Suppressor macrophage treated with lipopolysaccharide for 1 hour (primary cell): ENCODE measurements at places on chromosomes 2 and 18.

GRCh38 chr18:39198376-39198775 lies 1632.8 kb upstream of the CELF4 start:
- no peak for DNase-seq

DNA sequence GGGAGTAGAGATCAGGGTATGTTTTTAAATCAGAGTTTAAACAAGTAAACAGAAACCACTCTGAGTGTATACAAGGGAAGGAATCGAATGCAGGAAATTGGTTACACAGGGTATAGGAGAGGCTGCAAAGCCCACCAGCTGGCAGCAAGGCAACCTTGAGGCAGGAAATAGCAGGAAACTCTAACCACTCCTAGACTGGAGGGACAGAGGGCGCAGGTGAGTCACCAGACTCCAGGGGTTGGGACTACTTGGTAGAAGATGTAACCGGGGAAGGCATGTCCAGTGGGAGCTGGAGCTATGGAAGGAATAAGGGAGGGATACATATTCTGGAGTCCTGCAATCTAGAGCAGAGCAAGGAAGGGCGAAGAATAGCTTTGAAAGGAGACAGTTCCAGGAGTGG lies 152.3 kb downstream of the MEIS1 start:
- no peak for DNase-seq

DNA sequence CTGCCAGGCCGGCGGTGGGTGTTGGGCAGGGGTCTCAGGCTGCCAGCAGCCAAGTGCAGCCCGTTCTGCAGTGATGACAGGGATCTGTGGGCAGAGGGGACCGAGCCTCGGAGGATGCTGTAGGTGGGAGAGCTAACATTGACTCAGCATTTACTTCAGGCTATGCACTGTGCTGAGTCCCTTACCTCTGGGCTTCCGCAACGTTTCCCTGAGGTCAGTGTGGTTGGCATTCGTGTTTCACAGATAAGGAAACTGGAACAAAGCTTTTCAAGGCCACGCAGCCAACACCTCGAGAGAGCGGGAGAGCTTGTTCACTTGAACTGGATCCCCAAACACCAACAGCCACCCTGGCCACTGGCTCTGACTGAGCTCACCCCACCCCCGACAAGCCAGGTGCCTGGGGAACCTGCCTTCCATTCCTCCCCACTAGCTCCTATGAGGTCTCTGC lies 839 bp upstream of the GPR148 start:
- peak; percentile 10 for DNase-seq

DNA sequence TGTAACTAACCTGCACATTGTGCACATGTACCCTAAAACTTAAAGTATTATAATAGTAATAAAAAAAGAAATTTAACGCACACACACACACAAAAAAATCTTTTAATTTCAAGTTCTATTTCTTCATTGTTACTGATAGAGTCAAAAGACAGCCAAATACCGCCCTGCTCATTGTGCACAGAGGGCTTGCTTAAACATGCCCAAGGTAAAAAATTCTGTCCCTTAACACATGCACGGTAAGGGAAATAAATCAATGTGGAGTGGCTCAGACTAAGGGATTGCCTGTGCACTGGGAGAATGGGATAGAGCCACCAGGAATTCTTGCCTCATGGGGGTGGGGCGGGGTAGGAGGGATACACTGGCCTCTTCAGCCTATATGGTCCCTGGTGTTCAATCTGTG lies 468.0 kb downstream of the NUP35 start:
- no peak for DNase-seq

- DNase-seq: peak; percentile 80
Observed at GRCh38 chr2:227805578-227805977, 8.1 kb upstream of the CCL20 start.

- peak; percentile 91 for DNase-seq
Observed at GRCh38 chr2:6877402-6878304, at the start of gene RSAD2. TSS of gene RSAD2 (plus strand) at chr2:6877777. CDS start at chr2:6877801, 24 bp downstream.

DNA sequence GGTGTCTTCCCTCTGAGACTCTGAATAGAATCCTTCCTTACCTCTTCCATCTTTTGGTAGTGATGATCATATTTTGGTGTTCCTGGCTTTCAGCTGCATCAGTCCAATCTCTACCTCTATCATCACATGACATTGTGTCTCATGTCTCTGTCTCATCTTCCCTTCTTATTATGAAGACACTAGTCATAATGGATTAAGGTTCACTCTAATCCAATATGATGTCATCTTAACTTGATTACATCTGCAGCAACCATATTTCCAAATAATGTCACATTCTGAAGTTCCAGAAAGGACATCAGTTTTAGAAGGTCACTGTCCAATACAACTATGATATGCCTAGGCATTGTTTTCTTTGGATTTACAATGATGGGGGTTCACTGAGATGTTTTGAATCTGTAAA lies 31.5 kb downstream of the CMPK2 start:
- DNase-seq: peak; percentile 68

DNA sequence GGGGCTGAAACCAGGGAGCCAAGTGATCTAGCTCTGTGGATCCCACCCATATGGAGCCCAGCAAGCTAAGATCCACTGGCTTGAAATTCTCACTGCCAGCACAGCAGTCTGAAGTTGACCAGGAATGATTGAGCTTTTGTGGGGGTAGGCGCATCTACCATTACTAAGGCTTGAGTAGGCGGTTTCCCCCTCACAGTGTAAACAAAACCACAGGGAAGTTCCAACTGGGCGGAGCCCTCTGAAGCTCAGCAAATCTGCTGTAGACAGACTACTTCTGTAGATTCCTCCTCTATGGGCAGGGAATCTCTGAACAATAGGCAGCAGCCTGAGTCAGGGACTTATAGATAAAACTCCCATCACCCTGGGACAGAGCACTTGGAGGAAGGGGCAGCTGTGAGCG lies 96.7 kb downstream of the CCDC148 start:
- peak; percentile 69 for DNase-seq

- no peak for DNase-seq
Observed at GRCh38 chr2:199668645-199669044, 182.3 kb downstream of the FTCDNL1 start.

GRCh38 chr2:119106301-119106897 lies 52.2 kb downstream of the C1QL2 start:
- peak; percentile 64 for DNase-seq

- no peak for DNase-seq
Observed at GRCh38 chr2:112290088-112290487, 14.7 kb downstream of the ZC3H6 start.

GRCh38 chr2:134301099-134301927 lies 47.4 kb downstream of the MGAT5 start:
- no peak for DNase-seq

DNA sequence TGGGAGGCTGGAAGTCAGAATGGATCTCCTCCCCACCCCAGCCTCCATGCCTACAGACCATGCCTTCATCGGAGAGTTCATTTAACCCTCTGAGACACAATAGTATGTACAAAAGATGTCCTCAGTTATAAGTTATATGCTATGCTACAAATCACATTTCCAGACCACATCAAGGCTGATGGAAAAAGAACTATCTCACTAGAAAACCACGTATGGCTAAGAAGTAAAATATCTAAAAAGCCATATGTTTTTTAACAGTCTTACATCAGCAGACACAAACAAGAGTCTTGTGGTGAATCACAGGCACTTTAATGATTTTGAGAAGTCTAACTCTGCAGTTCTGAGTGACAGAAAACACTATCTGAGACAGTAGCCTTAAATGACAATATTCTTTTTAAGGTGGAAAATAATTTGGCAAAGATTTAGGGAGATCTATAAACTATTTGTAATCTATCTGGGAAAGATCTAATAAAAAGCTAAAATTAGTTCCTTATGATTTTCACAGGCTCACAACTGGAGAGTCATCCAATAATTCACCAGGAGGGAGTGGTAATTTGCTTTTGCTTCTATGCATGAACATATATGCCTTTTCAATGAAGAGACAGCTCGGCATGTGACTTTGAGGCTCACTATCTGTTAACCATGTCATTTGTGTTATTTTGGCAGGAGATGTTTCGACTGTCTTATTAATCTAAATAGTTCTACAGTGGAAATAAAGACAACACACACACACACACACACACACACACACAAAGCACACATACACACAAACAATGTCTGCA lies 197.5 kb downstream of the IRS1 start:
- DNase-seq: no peak

DNA sequence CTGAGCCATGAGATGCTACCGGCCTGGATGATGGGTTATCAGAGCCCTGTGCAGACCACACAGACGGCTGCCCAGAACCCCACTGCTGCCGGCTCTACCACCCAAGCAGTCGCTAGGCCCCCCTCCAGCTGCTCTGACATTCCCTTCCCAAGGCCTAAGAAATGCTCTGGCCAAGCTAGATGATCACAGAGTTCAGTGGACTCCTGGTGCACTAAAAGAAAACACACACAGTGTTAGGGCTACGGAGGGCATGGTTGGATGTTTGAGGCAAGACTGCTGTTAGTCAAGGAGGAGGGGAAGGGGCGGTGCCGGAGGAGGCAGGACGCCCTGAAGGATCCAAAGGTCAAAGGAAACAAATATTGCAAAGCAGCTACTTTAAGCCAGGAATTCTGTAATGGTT lies 174.5 kb downstream of the MYCN start:
- no peak for DNase-seq

DNA sequence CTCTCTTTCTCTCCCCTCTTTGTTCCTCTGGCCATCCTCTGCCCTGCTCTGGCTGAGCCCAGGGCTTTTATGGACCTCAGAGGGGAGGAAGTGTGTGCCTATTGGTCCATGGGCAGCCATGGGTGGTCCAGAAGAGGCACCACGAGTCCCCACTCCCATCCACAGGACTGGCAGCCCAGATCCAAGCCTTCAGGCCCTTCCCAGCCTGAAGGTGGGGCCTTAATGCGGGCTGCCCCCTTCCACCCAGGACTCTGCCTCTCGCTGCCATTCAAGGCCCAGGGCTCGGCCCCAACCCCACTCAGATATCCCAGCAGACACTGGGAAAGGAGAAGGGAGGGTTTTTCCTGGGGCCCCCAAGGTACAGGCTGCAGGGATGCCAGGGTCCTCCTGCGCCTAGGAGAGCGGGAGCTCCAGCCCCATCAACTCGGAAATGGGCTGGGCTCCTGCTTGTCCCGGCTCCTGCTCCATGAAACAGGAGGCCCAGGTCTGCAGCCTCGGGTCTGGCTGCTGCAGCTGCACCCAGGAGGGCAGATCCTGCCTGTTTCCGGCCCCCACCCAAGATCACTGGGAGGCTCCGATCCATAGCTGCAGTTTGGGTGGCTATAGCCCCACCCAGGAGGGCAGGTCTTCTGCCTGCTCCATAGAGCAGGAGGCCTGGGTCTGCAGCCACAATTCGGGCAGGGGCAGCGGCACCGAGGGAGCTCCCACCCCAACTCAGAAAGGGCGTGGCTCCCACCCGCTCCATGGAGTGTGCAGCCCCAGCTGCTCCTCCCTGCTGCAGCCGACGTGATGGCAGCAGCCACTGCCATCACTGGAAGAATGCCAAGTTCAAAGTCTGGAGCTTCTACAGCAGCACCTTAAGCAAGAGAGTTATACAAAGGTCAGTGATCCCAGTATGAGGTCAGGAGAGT lies 116.6 kb upstream of the RBBP8 start:
- no peak for DNase-seq

DNA sequence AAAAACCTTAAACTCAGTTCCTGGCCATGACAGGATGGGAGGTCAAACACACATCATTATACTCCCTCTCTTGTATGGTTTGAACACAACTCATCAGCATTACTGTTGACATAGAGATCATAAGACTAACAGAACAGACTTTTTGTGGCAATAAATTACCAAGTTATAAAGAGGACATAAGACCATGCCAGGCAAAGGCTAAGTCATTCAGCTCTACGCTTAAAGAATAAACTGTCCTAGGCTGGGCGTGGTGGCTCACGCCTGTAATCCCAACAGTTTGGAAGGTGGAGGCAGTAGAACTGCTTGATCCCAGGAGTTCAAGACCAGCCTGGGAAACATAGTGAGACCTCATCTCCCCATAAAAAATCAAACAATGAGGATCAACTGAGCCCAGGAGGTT lies 16.4 kb downstream of the NLRC4 start:
- DNase-seq: no peak

DNA sequence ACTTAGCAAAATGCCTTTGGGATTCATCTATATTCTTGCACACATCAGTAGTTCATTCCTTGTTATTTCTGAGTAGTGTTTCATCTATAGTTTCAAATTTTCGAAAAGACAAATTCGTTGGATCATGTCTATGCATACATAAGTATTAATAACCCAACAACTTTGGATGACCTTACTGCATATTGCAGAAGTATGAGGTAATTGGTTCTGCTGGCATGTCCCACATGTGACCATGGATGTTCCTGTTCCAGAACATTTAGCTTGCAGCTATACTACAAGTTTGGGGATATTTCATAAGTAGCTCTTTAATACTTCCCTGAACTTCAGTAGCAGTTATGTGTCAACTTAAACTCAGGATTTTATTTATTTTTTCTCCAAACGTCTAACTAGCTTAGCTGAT lies 44.9 kb downstream of the APLF start:
- DNase-seq: peak; percentile 61

GRCh38 chr2:241798081-241798630 lies 10.8 kb upstream of the NEU4 start:
- DNase-seq: no peak

DNA sequence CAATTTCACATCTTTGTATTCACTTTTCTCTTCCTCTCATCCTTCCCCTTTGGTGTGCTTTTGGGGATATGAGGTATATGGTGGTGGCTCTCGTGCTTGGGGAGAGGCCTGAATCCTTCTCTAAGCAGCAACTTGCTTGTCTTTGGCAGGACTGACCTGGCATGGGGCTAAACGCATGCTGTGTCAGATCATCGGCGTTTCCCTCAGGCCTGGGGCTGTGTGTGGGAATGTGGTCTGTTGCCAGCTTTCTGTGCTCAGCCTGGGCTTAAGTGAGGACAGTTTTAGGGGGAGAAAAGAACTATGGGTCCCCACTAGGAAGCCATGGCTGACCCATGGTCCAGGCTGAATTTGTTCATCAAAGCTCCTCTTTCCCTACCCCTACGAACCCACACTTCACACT lies 60.7 kb downstream of the TET3 start:
- DNase-seq: no peak

- DNase-seq: no peak
Observed at GRCh38 chr2:168874368-168875054, 15.7 kb downstream of the SPC25 start.

DNA sequence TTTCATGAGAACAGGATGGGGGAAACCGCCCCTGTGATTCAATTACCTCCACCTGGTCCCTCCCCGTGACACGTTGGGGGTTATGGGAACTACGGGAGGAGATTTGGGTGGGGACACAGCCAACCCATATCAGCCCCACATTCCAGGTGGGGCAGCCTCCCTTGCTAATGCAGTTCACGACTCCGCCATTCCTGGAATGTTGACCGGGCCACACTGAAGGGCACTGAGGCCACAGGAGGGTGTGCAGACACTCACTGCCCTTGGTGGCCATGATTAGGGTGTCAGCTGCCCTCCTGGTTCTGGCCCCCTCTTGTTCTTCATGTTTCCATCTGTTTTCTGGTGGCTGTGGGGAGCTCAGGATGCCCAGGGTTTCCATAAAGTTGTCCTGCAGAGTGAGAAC lies 176.3 kb downstream of the TWIST2 start:
- no peak for DNase-seq

GRCh38 chr2:10045561-10046355 lies 2.4 kb downstream of the KLF11 start:
- no peak for DNase-seq

- DNase-seq: no peak
Observed at GRCh38 chr2:160408173-160408958, 85.2 kb downstream of the RBMS1 start.
